ENCODE measurements at places on chromosomes 16 and 17.
A peak's percentile ranks its signal among the peaks of the same experiment; 100 is the strongest.

DNA sequence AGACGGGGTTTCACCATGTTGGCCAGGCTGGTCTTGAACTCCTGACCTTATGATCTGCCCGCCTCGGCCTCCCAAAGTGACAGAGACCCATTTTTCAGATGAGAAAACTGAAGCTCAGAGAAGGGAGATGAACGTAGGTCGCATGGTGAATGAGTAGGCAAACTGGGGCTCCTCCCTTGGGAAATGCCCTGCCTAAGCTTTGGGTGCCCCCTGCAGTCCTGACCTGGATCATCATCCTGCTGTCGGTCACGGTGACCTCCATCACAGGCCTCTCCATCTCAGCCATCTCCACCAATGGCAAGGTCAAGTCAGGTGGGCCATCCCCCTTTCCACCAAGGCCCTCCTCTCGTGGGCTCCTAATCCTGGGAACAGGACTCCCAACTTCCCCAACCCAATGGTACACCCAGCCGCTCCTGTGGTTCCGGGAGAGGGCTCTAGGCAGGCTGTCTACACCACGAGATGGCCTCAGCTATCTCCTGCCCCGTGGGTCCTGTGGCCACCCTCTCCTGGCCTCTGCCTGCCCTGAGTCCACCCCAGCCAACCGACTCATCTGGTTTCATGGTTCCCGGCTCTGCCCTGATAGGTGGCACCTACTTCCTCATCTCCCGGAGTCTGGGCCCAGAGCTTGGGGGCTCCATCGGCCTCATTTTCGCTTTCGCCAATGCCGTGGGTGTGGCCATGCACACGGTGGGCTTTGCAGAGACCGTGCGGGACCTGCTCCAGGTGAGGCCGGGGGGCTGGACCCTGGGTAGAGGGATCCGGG, 4.7 kb downstream of the SLC12A3 start:
- no peak for DNase-seq

DNA sequence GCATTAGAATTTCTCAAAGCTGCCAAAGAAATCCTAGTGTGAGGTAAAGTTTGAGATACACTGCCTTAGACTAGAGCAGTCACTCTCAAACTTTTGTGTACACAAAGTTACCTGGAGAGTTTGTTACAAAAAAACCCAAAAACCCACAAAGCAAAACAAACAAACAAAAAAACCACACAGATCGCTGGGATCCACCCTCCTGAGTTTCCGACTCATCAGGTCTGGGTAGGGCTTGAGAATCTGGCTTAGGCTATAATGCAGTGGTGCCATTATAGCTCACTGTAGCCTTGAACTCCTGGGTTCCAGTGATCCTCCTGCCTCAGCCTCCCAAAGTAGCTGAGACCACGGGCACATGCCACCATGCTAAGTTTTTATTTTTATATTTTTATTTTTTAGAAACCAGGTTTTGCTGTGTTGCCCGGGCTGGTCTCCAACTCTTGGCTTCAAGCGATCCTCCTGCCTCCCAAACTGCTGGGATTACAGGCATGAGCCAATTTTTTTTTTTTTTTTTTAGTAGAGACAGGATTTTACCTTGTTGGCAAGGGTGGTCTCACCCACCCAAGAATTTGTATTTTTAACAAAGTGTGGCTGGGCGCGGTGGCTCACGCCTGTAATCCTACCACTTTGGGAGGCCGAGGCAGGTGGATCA, 22.3 kb upstream of the SMG1 start:
- DNase-seq = no peak

GRCh38 chr17:4998732-4999429, 1.1 kb downstream of the KIF1C start:
- DNase-seq = peak; percentile 8

- DNase-seq = no peak
These were observed 1.5 kb upstream of the TCF25 start for GRCh38 chr16:89871895-89872294.

GRCh38 chr16:48459167-48459566, 74.0 kb upstream of the SIAH1 start:
- DNase-seq = no peak

DNA sequence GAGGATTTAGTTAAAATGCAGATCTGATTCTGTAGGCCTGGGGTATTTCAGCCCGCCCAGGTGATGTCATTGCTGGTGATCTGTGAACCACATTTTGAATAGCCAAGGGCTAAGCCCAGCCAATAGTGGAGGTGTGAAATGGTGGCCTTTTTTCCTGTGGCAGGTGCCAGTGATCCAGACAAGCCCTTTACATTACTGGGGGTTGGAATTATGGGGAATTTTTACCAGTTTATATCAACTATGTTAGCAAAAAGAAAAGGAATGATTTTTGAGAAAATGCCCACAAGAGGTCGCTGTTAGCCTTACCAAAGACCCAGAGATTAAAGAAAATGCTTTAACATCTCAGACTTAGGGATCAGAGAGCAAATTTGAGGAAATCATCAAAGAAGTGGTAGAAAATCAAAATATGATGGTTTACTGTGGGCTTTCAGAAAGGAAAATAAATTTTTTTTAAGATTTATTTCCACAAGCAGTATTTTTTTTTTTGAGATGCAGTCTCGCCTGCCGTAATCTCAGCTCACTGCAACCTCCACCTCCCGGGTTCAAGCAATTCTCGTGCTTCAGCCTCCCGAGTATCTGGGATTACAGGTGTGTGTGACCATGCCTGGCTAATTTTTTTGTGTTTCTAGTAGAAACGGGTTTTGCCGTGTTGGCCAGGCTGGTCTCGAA, 3.9 kb downstream of the VPS35L start:
- peak; percentile 16 for DNase-seq
